ENCODE measurements at places on chromosomes 13 and 19. TPM values are rescaled to one million over a fixed set of nuclear protein-coding genes. Genes with fewer than 3 reads are reported as not detected.

DNA sequence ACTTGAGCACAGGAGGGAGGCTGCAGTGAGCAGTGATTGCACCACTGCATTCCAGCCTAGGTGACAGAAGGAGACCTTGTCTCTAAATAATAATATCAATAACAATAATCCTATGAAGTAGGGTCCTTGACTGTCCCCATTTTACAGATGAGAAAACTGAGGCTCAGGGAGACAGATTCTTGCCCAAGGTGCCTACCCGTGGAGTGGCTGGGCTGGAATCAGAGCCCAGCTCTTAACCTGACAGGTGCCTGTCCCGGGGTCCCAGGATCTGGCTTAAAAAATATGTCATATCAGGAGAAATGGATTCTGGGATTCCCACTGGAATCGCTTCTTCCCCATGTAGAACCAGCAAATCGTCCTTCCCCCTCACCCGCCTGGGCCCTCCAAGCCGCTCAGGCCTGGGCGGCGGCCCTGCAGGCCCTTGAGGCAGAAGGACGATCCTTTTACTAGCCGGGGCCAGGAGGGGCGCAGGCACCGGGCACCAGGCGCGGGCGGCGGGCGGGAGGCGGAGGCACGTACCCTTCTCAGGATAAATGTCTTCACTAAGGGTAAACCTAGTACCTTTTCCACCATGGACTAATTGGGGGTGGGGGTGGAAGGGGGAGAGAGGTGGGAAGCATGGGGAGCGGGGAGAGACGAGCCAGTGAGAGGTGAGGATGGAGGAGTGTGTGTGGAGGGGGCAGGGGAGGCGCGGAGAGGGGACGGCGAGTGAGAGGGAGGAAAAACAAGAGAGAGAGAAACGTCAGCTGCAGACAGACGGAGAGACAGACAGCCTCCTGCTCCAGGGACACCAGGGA lies 60.6 kb downstream of the COLGALT1 start:
- no peaks in the 10 kb centered on the region for H3K4me1 ChIP-seq
- no peak for DNase-seq
- peaks cover 50% of the 10 kb centered on the region for H3K36me3 ChIP-seq
- H3K4me3 ChIP-seq = peak overlapping the region; percentile 2
- H3K27me3 ChIP-seq = no peaks in the 10 kb centered on the region
- no peak overlapping the region for H3K27ac ChIP-seq

DNA sequence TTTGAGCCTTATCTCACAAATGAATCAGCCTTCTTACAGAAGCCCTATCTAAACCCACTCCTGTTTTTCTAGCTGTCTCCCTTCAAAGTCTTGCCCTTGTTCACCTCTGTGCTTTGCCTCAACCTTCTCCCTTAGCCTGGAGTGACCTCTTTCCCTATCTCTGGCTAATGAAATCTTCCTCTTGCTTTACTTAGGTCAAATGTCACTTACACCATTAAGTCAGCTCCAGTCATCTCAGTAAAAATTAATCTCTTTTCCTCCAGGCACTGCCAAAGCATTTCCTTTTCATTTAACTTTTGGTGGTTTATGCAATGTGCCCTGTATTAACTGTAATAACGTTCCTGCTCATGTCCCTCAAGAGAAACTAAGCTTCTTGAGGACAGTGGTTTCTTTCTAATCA lies 596.5 kb upstream of the MIR17HG start:
- H3K4me3 ChIP-seq = no peak overlapping the region
- no peaks in the 10 kb centered on the region for H3K4me1 ChIP-seq
- no peak overlapping the region for H3K27ac ChIP-seq
- DNase-seq = no peak

Gene CD177
- 2.5 TPM for polyA plus RNA-seq

DNA sequence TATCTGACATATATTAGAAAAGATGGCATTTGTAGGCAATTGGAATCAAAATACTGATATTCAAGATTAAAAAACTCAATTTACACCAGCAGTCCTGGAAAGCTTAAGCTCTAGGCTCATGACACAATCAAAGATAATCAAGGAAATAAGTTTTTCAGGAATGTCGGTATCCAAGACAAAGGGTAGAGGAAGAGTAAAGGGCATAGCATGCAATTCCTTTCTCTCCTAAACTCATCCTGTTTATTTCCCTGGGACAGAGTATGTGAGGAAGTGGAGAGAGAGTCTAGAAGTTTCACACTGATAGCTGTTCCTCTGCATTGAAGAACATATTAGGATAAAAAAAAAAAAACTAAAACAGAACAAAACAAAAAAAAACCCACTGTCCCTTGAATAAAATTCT lies 2452.1 kb downstream of the PCDH9 start:
- H3K4me1 ChIP-seq = no peaks in the 10 kb centered on the region
- H3K36me3 ChIP-seq = no peaks in the 10 kb centered on the region
- H3K4me3 ChIP-seq = no peak overlapping the region
- H3K27ac ChIP-seq = no peak overlapping the region

- no peaks in the 10 kb centered on the region for H3K27me3 ChIP-seq
- no peak overlapping the region for H3K4me3 ChIP-seq
- peaks cover 26% of the 10 kb centered on the region for H3K36me3 ChIP-seq
- no peak overlapping the region for H3K27ac ChIP-seq
- H3K4me1 ChIP-seq = peaks cover 24% of the 10 kb centered on the region
- no peak for DNase-seq
Observed at GRCh38 chr13:27427641-27428040, 3.2 kb downstream of the GTF3A start.

DNA sequence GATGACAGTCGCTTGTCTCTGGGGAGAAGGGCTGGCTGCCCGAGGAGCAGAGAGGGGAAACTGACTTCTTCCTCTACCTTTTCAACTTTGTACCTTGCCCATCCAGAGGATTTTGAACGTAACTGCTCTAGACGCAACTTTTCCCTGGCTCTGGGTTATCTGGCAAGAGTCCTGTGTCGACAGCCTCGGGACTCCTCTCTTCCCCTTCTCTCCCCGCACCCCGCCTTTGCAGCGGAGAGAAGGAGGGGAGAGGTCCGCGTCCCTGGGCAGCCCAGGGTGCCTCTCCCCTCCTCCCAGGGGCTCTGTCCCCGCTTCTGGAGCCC lies 574 bp downstream of the SH3GL1 start:
- H3K4me1 ChIP-seq = peaks cover 62% of the 10 kb centered on the region
- DNase-seq = no peak
- peaks cover 16% of the 10 kb centered on the region for H3K36me3 ChIP-seq
- H3K27ac ChIP-seq = peak overlapping the region; percentile 88

Data from spinal cord (tissue), 10 donors.